ENCODE measurements at places on chromosomes 11 and 22. TPM values are rescaled to one million over a fixed set of nuclear protein-coding genes. Genes with fewer than 3 reads are reported as not detected.

SLC29A2 gene
- 0.58 TPM for total RNA-seq

NXPE4 gene
- not detected for total RNA-seq

FOLR2 gene
- not detected for total RNA-seq

ELF5 gene
- not detected for total RNA-seq

SLC35E4 gene
- 10.0 TPM for total RNA-seq

C11orf42 gene
- not detected for total RNA-seq

SSRP1 gene
- 49.0 TPM for total RNA-seq

SCO2 gene
- 4.1 TPM for total RNA-seq

TMEM86A gene
- under 0.01 TPM for total RNA-seq

FLRT1 gene
- total RNA-seq: 0.50 TPM

Data from smooth muscle cell of trachea (primary cell).